Cardiac fibroblast (primary cell): ENCODE measurements at places on chromosomes 13 and 19.

GRCh38 chr13:36366031-36366430 is 19.8 kb upstream of the SPART start:
- DNase-seq: no peak

DNA sequence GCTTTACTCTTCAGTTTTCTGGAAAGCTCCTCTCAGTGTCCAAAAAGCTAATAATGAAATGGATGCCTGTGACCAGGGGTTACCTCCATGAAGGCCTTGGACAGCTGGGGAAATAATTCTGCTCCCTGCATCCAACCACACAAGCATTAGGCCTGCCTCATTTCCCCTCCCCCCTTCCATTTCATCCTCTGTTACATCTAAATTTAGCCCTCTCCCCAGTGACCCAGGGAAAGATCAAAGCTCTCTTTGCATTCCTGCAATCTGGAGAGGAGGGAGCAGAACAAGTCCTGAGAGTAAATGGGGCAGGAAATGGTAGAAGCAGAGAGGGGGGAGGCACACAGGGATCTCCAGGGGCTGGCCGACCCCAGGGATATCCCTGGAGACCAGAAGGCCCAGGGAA is 452.7 kb downstream of the TSHZ3 start:
- no peak for DNase-seq

DNA sequence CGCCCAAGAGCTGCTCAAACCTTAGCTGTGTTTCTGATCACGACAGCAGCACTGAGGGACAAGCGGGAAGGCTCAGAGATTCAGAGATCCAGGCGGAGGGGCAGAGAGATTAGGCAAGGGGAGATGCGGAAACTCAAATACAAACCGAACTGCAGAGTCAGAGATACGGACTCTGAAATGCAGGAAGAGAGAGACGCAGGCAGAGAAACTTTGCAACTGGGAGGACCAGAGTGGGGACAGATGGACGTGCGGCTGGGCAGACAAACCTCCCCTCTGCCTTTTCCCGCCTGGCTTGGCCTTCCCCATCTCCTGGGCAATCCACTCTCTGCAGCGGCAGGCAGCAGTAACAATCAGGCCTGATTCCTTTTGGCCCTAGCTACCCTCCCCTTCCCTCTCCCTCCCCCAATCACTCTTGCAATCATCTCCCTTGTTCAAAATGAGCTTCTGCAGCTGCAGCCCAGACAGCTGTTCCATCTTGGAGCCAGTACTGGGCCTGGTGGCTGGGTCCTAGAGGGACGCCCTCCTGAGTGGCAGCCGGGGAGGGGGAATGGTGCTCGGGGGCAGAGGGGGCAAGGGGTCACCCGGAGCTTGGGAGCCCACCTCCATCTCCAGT is 29.7 kb downstream of the OLFM2 start:
- no peak for DNase-seq

DNA sequence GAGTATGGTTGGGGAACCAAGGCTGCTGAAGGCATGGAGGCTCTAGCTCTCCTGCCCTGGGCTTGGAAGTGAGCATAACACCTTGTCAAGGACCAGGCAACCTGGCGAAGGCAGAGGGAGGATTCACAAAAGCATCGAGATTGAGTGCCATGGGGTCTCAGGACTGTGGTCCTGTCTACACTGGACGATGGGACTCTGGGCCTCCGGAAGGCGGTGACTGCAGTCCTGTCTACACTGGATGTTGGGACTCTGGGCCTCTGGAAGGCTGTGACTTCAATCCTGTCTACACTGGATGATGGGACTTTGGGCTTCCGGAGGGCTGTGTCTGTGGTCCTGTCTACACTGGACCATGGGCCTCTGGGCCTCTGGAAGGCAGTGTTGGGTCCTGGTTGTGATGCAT is 290.4 kb downstream of the TEX29 start:
- no peak for DNase-seq

DNA sequence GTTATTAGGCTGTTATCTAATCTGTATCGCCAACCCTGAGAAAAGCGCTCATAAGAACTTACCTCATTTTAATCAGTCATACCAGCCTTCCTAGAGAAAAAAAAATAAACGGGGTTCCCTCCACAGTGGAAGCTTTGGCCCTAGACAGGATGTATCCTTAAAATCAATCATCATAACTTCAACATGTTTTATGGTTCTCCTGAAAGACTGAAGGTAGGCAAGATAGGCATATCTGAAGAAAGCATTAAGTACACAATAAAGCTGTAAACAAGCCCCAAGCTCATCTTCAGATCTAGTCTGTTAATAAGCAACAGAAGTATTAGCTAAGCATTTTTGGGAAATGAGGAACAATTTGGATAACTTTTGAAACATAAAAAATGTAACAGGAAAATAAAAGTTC is 18.7 kb upstream of the SERP2 start:
- no peak for DNase-seq

DNA sequence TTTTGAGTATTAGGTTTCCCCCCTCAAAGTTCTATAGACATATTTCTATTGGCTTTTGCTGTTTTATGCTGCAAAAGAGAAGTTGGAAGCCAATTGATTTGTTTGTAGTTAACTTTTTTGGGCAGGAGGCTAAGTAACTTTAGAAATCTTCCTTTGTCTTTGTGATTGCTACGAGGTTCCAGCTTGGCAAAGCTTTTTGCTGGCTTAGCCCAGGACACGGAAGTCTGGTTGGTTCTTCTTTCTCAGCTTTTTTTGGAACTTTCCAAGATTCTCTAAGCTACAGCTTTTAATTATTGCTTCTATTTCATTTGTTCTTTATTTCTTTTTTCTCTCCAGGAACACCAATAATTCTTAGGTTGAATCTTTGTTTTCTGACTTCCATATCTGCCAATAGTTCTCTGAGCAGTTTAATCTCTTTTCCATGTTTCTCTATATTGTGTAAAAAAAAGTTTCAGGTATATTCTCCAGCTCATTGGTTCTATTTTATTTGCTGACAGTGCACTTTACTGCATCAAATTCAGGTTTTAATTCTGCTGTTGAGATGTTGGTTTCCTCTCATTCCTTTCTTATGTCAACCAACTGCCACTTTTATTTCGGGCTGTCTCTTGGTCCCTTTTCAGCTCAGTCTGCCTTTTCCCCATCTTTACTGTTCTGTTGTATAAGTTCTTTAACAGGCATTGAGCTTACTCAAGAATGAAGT is 27.8 kb downstream of the MBNL2 start:
- peak; percentile 40 for DNase-seq

- no peak for DNase-seq
These were observed 506.6 kb downstream of the EFNB2 start for GRCh38 chr13:106028911-106029310.

DNA sequence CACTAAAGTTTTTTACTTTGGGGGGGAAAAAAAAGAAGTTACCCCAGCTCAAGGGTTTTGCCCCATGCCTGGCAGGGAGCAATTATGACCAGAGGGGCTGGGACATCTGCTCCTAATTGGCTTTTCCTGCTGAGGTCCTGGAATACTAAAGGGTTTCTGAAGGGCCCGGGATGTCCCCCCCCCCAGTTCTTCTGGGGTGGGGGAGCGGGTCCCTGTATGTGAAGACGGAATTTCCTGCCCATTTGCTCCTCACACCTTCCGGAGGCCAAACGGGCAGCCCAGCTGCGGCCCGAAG is 1.1 kb upstream of the DLL3 start:
- no peak for DNase-seq

DNA sequence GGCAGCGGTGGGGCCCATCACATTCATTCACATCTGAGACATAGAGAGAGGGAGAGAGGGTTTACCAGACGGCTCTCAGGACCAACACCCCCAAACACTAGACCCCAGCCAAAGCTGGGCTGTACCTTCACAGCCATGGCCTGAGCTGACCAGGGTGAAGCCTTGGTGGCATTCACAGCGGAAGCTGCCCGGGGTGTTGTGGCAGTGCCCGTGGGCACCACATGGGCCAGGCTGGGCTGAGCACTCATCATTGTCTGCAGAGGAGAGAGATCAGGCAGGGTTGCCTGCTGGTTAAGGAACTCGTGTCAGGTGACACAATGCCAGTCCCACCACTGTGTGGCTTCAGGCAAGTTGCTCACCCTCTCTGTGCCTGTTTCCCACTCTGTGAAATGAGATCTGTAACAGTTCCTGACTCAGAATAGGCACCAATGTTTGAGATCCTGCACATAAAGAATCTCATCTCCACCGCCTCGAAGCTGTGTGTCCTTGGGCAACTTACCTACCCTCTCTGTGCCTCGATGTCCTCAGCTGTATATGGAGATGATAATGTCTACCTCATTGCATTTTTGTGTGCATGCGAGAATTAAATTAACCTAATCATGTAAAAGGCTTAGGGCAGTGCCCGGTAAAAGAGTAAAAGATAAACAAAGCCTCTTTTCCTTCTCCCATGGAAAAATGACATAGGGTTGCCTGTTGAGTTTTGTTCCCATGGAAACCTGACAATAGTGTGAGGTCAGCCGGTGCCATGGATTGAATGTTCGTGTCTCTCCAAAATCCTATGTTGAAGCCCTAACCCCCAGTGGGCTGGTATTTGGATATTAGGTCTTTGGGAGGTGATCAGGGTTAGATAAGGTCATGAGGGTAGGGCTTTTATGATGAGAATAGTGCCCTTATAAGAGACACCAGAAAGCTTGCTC is 22.9 kb downstream of the CCL25 start:
- DNase-seq: no peak

- no peak for DNase-seq
These were observed at the start of gene GPR42 for GRCh38 chr19:35370722-35371121. TSS of gene GPR42 (plus strand) at chr19:35371068. CDS start at chr19:35371360, 292 bp downstream.

- no peak for DNase-seq
These were observed 337.0 kb upstream of the SLC10A2 start for GRCh38 chr13:103403148-103403740.

DNA sequence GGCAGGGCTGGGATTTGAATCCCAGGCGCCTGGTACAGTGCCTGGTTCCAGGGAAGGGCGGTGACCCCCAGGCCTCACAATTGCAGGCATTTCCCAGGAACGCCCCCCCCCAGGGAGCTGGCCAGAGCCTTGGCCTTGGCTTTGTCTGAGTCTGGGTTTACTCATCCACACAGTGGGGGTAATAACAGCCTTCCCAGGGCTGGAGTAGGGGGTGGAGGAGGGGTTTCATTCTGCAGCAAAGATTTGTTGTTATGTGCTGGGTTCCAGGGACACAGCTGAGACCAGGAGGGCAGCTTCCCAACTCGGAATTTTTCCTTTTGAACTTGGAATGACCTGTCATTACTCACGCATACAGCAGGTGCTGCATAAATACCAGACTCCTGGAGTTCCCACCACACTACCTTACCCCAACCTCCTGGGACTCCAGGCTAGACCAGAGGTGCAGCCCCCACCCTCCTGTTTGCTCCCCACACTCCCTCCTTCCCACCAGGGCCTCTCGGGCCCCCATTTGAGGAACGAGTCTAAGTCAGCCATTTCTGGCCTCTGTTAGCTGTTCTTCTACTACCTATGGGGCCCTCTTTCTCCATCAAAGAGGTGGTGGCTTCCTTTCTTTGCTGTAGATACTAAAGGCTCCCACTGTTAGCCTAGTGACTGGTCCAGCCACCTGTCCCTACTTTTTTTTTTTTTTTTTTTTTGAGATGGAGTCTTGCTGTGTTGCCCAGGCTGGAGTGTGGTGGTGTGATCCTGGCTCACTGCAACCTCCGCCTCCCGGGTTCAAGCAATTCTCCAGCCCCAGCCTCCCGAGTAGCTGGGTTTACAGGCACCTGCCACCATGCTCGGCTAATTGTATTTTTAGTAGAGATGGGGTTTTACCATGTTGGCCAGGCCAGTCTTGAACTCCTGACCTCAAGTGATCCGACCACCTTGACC is 1.6 kb upstream of the ADAMTS10 start:
- DNase-seq: peak; percentile 81

- DNase-seq: no peak
These were observed 4.7 kb downstream of the RASA3 start for GRCh38 chr13:114127473-114128347.

DNA sequence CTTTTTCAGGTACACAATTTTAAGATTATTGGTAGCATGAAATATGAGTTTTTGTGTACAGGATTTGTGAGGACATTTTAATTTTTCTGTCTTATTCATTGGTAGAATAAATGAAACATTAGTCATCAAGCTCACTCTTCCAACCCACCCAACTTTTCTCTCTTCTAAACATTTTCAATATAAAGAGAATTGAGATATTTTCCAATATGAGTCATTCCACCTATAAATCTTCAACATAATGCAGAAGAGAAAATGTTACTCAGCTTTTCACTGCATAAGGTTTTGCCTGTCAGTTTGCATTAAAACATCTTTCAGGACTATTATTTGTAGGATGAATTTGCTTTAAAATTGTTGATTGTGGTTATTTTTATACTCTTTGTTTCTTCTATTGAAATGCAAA is 330.7 kb downstream of the PCDH20 start:
- DNase-seq: no peak

GRCh38 chr13:101231751-101232428 is 184.4 kb downstream of the NALCN start:
- DNase-seq: peak; percentile 75

DNA sequence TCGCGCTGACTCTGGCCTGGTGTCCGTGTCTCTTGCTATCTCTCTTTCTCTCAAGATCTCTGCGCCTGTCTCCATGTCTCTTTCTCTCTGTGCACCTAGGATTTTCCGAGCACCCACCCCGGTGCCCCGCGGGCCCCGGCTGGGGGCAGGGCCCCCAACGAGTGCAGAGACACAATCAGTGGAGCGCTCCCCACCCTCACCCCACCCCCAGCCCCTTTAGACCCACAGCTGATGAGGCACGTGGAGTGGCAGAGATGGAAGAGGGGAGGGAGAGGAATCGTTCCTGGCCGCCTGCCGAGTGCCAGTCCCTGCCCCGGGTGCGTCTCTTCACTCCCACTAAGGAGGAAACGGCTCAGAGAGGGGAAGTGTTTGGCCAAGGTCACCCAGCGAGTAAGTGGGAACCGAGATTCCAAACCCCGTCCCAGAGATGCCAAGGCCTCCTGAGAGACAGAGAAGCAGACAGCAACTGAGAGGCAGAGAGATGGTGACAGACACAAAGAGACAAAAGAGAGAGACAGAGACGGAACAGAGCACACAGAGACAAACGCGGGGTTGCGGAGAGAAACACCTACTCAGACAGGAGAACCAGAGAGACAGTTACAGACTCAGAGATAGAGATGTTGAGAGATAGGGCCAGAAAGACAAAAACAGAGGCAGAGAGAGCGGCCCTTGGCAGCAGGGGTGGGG is 626 bp upstream of the BCL3 start:
- DNase-seq: peak; percentile 72
